CD4-positive, alpha-beta T cell treated with Interleukin-4 for 1 hour (primary cell): ENCODE measurements at places on chromosomes 1 and 21.

GRCh38 chr1:86461482-86461881 lies 7.2 kb upstream of the CLCA1 start:
- no peak for DNase-seq

DNA sequence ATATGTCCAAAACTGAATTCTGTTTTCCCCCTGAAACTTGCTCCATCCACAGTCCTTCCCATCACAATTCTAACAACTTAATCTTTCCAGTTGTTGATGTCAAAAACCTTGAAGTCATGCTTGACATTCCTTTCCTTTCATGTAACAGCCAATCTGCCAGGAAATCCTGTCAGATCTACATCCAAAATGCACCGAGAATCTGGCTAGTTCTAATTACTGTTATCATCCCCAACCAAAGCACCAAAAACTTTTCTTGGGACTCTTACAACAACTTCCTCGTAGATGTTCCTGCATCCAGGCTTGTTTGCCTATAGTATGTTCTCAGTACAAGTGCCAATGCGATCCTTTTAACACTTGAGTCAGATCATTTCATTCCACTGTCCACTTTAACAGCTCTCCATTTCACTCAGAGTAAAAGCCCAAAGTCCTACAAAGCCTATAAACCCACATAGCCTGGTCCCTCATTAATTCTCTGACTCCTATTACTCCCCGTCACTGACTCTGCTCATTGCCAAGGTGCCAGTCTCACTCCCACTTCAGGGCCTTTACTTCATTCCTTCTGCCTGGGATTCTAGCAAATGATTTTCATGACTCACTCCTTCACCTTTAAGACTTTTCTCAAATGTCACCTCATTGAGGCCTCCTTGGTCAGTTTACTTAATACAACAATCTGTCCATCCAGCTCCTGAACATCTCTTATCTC lies 493.2 kb upstream of the NFIA start:
- no peak for DNase-seq

DNA sequence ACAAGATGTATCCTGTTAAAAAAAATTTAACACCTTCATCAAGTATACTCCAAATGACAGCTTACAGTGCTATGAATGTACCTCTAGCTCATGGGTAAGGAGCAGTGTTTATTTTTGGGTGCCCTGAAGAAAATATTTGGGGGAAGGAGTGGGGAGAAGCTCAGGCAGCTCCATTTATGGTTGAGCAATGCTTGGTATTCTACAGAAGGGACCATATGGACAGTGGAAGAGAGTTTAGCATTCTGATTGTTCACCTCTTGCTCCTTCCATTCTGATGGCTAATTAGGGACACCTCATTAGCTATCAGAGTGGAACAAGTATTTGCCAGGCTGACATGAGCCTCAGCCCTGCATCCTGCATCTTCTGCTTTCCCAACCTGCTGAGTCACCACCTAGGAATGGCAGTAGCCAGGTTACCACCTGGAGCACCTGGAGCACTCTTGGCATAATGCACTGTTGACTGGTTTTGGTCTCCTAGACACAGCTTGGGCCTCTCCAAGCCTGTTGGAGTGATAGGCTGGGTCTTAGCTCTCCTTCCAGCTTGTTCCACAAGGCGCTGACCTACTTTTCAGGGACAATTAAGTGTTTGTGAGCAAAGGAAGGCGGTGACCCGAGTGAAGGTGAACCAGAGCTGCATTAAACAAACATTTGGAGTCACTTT lies 62.0 kb upstream of the MACF1 start:
- no peak for DNase-seq

DNA sequence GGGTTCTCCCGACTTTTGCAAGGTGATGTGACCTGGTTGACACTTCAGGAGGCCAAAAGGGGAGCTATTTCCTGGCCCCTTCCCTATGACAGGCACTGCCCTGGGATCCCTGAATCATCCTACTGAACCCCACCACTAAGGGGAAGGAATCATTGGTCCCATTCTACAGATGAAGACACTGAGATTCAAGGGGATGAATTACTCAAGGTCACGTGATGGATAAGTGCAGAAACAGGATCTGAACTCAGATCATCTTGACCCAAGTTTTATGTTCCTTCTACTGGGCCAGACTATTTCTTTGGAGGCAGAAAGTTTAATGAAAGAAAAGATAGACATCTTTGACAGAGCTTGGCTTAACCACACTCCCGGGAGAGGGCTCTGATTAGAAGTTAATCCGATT lies 258.7 kb downstream of the RRAGC start:
- no peak for DNase-seq

DNA sequence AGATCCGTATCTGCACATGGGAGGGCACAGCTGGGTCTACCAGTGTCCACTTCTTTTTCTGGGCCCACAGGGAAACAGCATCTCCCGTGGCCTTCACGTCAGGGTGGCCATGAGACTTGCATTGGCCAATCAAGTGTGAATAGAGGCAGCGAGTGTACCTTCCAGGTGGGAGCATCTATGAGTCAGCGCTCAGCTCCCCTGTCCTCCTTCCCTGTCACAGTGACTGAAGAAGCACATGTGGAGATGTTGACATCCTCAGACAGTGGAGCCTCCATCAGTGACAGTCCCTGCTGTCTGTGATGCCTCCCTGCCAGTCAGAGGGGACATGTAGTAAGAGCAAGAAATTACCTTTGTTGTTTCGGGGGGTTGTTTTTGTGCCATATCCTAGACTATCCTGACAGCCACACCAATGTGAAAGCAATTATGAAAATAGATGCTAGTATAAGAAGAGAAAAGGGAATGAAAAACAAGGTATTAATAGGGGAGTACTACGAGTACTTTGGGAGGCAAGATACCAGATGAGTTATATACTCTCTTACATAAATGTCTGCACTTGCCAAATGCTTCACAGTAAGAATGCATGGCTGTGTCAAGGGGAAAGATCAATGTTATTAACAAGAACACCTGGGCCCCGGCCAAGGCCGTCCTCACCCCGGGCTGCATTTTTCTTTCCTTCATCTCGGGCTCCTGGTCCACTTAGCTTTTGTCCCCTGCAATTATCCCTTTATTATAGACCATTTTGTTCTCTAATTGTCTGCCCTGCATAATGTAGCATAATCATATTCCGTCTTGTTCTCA lies 86.0 kb downstream of the MATN1 start:
- no peak for DNase-seq

DNA sequence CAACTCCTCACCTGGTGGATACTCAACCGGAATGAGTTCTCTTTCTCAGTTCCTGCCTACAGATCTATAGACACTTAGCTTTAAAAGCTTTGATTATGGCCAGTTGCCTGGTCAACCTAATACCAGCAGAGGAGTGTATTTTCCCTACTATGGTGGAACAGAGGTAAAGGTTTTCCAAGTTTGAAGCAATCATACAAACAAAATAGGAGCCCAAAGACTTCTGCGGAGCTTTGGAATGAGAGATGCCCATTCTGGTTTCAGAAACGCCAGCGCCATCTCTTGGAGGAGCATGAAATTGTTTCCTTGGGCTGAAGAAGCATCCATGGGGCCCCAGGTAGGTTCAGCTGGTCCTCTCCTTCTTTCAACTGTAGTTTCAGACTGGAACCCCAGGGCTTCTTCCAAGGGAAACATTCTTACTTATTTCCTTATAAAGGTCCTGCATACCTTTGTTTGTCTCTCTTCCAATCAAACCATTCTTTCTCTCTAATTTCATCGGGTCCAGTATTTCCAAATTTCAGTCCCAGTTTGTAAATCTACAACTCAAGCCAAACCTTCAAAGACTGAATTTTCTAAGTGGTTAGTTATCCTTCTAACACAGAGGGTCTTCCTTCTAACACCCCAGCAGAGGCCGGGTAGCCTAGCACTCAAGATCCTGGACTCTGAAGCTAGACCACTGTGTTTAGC lies 95.9 kb downstream of the KCNJ15 start:
- DNase-seq = peak; percentile 46

DNA sequence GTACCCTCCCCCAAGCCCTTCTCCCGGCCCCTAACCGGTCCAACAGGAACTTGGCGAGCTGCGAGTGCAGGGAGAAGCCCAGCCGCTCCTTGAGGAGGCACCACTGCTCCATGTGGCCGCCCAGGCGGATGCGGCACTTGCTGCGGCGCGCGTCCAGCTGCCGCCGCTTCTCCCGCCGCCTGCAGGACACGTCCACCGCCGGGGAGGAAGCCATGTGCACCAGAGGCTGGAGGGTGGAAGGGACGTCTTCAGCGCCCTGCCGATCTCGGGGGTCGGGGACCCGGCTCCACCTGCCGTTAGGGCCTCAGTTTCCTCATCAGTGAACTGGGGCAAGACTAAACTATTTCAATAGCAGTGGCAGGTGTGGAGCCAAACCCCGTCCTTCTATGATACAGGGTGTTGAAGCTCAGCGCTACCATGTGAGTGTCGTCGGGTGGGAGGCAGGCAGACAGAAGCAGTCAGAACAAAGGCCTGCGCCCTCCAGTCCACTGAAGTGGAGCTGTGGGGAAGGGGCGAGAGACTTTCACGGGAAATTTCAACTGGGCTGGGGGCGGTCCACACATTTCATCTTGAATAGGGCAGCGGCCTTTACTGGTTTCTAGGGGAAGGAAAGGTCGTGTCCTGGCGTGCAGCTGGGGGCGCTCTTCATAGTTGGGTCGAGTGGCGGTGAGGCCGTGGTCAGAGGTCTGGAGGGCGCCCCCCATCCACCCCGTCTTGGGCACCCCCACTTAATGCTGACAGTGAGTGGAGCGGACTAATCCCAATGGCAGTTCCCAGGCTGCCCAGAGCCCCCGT lies 592 bp downstream of the ZNF692 start:
- peak; percentile 32 for DNase-seq

DNA sequence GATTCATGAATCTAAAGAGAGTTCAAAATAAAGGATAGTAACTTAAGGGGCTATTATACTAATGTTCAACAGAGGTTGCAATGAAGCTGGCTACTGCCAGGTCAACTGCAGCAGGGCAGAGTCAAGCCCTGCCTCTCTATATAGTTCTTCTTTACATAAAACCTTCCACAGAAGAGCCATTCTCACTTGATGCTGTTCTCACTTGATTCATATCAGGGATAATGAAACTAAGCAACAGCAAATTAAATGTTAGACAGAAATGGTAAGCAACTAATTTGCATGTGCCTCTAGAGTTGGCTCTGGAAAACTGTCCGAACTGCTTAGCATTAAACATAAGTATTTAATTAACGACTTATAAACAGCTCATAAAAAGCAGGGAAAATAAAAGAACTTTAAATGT lies 17.4 kb downstream of the CCSAP start:
- no peak for DNase-seq

DNA sequence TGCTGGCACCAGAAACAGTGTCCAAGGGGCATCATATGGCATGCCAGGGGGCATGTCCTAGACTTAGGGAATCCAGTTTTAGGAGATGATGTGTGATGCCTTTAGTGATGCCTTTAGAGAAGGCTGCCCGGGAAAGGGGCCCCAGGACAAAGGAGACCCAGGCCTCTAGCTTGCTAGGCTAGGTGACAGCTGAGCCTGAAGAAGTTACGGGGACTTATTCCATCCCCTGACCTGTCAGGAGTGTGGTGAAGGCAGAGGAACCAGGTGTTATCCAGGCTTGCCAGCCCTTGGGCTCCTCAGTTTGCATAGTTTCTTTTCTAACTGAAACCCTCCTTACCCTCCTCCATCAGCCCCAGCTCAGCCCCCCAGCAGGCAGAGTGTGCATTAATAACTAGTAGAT lies 269.7 kb upstream of the CSF3R start:
- no peak for DNase-seq

- DNase-seq = peak; percentile 81
These were observed 80.9 kb downstream of the COLGALT2 start for GRCh38 chr1:183956559-183957188.

DNA sequence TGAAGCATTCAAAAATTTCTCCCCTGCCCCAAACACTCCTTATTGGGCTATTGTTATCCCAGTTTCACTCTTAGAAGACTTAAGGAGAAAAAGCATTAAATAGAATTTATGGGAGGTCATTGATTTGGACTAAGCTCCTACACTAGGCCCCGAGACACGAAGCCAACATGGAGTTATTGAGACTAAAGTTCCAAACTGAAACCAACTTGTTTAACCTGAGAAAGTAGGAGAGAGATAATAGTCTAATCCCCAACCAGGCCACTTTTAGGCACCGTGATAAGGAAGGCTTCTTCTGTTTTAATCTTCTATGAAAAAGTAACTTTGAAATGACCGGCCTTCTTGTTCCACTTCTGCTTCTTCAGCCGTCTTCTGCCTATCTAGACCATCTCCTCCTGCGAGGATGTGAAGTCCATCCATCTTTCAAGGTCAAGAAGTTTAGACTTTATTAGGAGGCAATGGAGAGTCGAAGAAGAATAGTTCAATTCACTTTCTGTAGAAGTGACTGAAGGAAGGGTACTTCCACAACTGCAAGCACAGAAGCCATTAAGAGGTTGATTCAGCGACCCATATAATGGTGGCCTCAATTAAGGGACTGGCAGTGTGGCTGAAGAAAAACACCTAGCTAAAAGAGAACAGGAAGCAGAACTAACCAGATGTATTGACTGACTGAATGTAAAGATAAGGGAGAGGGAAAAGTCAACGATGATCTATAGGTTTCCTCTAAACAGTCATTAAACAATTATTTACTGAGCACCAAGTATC lies 428.8 kb downstream of the SMYD3 start:
- DNase-seq = no peak

- no peak for DNase-seq
These were observed 10.4 kb downstream of the UBE2Q1 start for GRCh38 chr1:154548028-154548427.

- no peak for DNase-seq
These were observed 73.6 kb downstream of the SMYD2 start for GRCh38 chr1:214354440-214355148.

DNA sequence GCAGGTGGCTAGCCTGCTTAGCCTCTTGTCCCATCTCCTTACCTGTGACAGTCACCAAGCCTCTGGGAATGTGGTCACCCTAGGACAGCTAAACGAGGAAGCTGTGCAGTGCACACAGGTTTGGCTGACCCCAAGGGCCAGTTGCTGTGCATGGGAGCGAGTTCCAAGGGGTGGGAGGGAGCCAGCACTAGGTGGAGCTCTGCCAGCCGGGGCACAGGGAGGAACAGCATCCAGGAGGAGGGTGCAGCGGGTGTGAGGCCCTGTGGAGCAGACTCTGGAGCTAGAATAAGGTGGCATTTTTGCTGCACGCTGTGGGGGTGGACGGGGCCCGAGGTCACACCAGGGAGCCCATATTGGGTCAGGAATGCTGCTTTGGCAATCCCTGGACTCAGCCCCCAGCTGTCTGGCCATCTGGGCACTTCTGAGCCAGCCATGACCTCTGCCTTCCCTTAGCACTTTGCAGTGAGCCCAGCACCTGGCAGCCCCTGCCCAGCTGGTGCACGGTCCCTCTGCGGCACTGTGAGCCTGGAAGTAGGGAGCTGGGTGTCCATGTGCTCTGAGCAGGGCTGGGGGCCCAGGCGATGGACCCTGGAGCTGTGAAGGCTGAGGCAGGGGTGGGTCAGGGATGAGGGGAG lies 8.7 kb downstream of the PDXK start:
- DNase-seq = no peak

- peak; percentile 20 for DNase-seq
These were observed 15.8 kb downstream of the SYNJ1 start for GRCh38 chr21:32712043-32712442.

- no peak for DNase-seq
These were observed 8.8 kb upstream of the PIGC start for GRCh38 chr1:172452536-172453152.
